ENCODE measurements at places on chromosomes 16 and 17.

DNA sequence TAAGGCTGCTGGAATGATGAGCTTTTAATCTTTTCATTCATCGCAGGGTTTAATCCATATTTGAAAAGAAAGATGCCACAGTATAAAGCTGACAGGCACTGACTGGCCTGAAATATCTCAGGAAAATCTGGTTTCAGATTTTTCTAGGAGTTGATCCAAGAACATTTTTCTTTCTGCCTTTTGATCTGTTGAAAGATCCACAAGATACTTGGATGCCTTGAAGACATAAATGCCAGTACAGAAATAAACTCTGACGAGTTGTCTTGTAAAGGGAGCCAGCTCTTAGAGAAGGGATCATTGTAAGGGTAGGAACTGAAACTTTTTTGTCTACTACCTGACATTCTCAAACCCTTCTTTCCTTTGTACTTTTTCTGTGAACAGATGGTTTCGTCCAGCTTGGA lies 25.4 kb upstream of the KRT20 start:
- DNase-seq: peak; percentile 56

DNA sequence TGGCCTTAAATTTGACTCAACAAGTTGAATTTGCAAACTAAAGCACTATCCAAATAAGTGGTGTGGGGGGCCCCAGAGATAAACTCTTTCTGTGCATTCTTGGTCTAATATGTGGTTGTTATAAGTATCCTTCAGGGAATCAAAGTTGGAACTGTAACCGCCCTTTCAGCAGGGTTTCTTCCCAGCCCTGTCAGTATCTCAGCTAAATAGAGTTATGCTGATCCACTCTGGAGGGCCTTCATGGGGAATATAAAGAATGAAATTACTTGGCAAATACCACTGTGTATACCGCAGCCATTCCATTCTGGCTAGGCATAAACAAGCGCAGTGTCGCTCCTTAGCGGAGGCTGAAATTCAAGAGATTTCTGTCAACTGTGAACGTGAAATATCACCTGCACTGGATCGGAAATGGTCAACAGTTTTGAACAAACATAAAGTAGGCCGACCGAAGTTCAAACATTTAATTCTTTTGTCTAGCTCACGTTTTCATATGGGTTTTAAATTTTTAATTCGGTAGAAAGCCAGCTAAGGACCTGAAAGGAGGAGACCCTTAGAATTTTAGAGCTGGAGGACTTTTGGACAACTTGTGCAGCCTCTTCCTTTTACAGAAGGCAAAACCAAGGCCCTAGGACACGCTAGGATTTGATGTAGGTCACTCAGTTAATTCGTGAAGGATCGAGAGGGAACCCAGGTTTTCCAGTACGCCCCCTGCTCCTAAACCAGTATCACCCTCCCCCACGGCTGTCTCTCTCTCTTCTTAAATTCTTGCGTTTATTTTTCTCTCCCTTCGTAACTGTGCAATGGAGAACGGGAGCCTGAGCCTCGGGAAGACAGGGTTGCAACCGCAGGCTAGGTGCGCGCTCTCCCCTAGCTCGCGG lies 74.7 kb downstream of the CHD9 start:
- DNase-seq: peak; percentile 2

GRCh38 chr17:61389670-61390478 lies 9.8 kb upstream of the TBX2 start:
- peak; percentile 58 for DNase-seq

GRCh38 chr17:60167065-60167741 lies 17.4 kb downstream of the CA4 start:
- no peak for DNase-seq

GRCh38 chr17:66398059-66398458 lies 95.6 kb downstream of the PRKCA start:
- DNase-seq: no peak

GRCh38 chr16:17541324-17541723 lies 70.6 kb upstream of the XYLT1 start:
- DNase-seq: no peak

DNA sequence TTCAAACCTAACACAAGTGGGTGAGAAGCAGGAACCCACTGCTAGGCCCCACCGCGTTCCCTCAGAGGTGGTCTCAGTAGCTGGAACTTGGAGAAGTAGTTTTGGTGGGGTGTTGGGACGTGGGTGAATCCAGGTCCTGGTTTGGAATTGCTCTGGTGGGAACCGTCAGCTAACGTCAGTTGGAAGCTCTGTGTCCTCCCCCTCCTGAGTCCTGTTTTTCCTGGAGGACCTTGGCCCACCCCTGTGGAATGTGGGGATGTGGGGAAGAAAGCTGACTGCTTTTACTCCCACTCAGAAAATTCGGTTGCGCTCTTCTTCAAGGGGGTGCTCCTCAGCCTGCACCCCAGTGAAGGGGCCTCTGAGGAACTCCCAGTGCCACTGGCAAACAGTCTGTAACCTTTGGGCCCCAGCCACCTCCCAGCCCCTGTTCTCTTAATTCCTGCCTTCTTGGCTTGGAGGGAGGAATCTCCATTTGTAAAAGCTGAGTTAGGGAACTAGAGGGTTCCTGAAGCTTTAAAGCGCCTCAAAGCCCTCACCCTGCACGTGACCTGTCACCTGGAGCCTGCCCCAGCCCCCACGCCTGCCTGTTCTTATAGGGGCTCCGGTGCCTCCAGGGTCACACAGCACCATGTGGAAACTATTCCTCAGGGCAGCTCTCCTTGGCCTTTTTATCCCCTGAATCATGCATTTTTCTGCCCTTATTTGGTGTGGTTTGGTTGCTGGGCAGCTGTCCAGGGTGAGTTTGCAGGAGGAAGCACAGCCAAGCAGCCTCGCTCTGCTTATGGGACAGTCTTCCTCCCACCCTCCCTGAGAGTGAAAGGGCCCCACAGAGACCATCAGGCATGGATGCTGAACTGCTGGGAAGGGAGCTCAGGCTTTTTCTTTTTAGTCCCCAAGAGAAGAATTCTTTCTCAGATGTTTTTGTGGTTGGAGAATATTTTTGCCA lies 16.2 kb upstream of the NAGLU start:
- no peak for DNase-seq

DNA sequence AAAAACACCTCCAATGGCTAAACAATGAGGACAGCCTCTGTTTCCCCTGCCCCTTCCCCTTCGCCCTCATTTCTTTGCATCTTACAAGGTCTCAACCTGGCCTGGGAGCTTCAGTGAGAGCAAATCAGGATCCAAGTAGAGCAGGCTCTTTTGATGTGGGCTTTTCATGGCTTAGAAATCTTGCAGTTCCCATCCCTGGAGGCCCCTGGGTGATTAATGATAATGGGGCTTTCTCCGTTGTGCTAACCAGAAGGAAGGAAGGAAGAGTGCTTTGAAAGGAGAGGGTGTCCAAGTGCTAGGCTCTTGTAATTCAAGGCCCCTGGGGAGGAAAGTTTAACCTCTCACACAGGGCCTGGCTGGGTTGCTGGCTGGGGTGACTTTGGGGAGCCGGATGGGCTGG lies 18.5 kb upstream of the IRX3 start:
- DNase-seq: no peak

DNA sequence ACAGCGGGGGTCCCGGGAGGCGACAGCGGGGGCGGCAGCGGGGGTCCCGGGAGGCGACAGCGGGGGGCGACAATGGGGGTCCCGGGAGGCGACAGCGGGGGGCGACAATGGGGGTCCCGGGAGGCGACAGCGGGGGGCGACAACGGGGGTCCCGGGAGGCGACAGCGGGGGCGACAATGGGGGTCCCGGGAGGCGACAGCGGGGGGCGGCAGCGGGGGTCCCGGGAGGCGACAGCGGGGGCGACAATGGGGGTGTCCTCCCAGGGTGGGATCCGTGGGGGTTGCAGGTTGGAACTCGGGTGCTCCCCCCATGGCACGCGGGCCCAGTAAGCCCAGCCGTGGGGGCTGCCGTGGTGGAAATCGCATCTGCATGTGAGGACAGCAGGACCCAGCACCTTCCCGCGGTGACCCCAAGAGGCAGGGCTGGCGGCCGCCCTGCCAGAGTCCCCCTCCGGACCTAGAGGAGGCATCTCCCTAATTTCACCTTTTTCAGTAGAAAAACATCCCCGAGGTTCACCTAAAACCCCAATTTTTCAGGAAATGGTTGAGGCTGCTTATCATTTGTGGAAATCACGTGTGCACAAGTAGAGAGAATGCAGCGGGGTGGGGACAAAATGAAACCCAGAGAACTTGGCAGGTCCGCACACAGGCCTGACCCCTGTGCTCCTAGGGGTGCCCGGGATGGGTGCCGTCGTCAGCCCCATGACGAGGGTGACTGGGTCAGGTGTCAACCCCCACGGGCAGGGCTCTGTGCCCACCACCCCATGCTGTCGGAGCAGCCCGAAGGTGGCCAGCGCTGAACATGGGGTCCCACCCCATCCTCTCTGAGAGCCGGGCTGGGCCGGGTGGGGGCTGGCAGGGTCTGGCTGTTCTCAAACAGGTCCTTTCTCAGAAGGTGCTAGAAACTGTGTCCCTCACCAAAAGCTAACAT lies 10.5 kb upstream of the METRNL start:
- no peak for DNase-seq

GRCh38 chr16:71781741-71782140 lies 26.9 kb downstream of the AP1G1 start:
- DNase-seq: no peak

DNA sequence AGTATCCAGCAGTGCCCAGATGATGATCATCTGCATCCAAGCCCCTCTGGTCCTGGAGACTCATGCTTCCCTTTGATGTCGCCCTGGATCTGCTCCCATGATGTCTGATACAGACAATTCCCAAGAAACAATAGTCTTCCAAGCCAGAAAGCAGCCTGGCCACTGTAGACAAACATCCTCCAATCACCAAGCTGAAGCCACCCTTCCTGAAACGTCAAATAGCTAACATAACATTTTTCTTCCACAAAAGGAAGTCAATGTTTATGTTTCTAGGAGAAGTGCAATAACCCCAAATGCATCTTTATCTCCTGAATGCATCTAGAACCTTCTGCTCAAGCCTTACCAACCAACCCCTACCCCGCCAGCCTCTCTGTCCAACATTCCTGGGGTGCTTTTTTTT lies 1.2 kb upstream of the DPEP2 start:
- no peak for DNase-seq

DNA sequence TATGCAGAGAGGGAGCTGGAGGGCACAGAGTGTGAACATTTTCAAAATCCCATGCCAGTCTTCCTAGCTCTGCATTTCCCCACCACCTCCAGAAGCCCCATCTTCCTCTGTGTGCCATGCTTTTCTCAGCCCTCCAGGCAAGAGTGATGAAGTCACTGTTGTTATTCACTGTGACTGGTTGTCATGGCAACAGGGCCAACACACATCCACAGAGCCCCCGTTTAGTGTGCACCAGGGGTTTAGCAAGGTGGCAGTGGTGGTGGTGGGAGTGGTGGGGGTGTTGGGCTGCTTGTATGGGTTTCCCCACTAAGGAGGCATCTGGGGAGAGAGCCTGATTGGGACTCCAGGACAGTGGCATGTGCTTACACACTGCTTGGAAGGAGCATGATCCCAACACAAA lies 309.9 kb upstream of the ASIC2 start:
- no peak for DNase-seq

GRCh38 chr17:67993153-67993997 lies 2.9 kb downstream of the C17orf58 start:
- DNase-seq: peak; percentile 93

All from RPMI8226 (cell line).